AG08395 (cell line): ENCODE measurements at places on chromosomes 5 and 9.

DNA sequence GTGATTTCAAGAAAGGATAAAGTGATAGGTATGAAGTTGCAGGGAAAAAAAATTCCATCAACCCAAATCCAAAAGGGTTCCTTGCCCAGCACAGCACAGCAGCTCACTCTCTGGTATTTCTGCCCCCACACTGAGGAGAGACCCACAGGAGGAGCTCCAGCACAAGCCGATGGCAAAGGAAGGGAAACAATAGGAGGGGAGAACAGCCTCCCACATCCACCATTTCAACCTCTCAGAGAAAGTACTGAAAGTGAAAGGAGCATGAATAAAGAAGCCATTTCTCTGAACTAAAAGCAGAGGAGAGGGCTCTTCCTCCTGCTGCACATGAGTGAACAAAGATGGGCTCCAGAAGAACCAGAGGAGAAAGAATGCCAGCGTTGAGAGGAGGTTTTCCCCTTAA is 54.9 kb upstream of the ZSWIM6 start:
- DNase-seq = peak; percentile 28

DNA sequence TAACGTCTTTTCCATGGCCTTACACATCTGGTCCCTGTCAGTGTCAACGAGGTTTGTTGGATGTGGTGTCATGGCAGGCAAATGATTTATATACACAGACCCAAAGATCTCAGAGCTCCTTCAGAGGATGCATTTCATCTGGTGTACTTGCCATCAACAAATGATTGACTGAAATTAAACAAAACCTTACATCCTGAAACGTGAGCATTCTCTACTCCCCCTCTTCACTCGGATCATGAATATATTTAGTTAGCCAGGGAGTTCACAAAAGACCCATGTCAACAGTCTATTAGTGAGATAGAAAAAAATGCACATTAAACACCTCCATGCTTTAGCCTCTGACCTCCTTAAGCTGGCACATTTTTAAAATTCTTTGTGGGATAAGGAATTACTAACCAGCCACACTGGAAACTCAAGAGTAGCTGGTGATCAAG is 215.6 kb downstream of the EFNA5 start:
- peak; percentile 51 for DNase-seq

DNA sequence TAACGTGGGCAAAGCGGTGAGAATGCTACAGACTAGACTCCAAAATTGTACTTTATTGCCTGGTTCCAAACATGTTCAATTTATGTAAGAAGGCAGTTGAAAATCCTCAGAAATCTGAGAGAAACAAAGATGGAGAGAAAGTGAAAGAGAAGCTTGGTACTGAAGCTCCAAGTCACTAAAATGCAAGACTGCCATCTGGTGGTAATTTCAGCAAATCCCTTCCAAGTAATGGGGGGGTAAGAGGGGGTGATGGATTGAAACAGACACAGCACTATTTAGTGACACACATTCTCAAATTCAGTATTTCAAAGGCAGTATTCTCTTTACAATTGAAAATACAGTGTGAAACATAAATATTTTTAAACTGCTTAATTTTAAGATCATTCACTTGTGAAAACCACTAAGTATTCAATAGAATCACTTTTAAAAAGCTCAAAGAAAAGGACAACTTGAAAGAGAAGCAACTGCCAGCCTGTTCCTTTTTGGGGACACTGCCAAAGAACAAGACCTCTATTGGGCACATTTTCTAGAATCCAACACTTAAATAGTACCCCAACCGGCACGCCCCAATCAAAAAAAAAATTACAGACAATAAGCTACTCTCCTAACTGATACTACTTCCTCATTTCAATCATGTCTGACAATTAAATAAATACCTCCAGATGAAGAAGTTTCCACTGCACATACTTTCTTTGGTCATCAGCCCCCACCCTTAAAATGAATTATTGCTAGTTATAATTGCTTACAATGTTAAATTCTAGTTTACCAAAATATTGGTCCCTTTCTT is 131.5 kb downstream of the AGTPBP1 start:
- peak; percentile 86 for DNase-seq

- peak; percentile 21 for DNase-seq
These were observed 27.7 kb upstream of the SSBP2 start for GRCh38 chr5:81778642-81779041.

GRCh38 chr9:84748112-84748511 is 78.6 kb downstream of the NTRK2 start:
- DNase-seq = no peak

DNA sequence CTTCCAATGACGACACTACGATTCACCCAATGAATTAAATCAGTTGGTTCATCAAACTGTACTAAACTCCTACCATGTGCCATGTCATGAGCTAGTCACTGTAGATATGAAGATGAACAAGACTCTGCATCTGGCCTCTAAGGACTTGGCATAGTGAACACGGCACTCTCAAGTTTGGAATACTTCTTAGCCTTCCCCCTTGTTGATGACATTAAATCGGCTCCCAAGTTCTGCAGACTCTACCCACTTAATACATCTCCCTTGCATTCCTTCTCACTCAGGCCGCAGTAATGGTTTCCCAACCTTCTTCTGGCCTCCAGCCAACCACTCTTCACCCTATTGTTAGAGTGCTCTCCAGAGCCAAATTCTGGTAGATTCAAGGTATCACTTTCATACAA is 184.7 kb downstream of the MAPKAP1 start:
- peak; percentile 72 for DNase-seq

DNA sequence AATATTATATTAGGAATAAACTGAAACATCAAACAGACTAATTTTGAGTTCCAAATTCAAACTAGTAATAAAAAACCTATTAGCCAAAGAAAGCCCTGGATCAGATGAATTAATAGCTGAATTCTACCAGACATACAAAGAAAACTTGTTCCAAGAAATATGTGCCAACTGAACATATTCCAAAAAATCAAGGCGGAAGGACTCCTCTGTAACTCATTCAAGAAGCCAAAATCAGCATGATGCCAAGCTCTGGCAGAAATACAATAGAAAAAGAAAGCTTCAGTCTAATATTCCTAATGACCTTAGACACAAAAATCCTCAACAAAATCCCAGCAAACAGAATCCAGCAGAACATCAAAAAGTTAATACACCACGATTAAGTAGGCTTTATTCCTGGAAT is 619.1 kb upstream of the COX7C start:
- no peak for DNase-seq

- DNase-seq = no peak
These were observed 6.8 kb upstream of the LRRC14B start for GRCh38 chr5:184471-184870.

DNA sequence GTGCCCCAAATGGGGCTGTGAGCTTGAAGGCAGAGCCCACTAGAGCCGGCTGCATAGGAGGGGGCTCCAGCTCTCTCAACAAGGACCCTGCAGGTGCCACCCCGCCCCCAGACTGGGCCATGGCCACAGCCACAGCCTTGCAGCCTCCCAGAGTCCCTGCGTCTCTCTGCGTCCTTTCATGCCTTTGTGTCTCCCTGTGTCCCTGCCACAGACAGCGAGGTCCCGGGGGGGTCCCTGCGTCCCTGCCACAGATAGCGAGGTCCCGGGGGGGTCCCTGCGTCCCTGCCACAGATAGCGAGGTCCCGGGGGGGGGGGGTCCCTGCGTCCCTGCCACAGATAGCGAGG is 6.3 kb downstream of the NOXA1 start:
- no peak for DNase-seq

DNA sequence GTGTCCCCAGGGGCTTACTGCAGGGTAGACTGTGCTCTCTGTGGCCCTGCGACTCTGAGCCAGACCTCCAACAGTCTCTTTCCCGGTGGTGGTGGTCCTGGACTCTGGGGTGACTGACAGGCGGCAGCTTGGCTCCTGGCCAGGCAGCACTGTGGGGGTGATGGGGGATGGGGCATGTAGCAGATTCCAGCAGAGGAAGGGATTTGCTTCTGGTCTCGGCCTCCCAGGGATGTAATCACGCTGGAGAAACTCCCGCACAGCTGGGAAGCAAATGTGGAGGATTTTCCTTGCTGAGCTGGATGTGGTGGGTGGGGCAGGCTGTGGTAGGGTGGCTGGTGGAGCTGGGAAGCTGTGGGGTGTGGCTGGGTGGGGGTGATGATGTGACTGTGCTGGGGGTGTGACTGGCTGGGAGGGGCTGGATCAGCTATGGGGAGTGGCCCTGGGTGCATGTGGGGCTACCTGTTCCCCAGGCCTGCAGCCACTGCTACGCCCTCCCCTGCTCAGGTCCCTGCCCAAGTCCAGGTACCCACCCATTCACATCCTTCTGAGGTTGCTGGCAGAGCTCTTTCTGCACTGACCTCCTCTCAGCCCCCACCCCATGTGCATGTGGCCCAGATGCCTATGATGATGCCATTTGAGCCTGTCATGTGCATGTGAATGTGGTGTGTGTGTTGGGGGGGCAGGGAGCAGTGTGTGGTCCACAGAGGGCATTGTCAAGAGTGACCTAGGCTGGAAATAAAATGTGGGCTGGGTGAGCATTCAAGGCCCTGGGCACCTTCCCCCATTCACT is 3.8 kb downstream of the NDST1 start:
- DNase-seq = peak; percentile 86

GRCh38 chr5:79806741-79807140 is 117.1 kb downstream of the CMYA5 start:
- DNase-seq = peak; percentile 25

DNA sequence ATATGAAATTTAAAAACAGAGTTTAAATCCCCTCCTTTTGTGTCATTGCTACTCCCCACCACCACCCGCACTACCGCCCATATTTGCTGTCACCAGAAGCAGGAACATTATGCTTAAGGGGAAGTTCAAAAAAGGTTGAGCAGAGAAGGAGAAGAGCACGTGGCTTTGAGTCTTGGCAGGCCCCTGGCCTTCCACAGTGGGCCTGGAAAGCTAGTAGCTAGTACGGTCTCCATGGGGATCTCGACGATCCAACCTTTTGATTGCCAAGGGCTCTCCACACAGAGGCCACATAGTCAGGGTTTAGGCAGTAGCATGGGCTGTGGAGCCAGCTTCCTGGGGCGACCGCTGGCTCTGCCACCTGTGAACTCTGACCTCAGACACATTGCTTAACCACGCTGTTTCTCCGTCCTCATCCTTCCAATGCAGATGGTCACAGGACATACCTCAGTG is 90.1 kb downstream of the GOLPH3 start:
- no peak for DNase-seq

GRCh38 chr9:80501635-80502034 is 929.9 kb downstream of the TLE4 start:
- no peak for DNase-seq

- DNase-seq = no peak
These were observed 3.9 kb upstream of the NEURL1B start for GRCh38 chr5:172637110-172637580.

GRCh38 chr5:126686451-126687126 is 85.8 kb downstream of the PHAX start:
- no peak for DNase-seq
